ENCODE measurements at places on chromosomes 13 and 19.

- no peak for DNase-seq
Observed at GRCh38 chr13:43333176-43333575, 309.8 kb downstream of the DNAJC15 start.

- no peak for DNase-seq
Observed at GRCh38 chr13:40292536-40292935, 373.9 kb downstream of the FOXO1 start.

DNA sequence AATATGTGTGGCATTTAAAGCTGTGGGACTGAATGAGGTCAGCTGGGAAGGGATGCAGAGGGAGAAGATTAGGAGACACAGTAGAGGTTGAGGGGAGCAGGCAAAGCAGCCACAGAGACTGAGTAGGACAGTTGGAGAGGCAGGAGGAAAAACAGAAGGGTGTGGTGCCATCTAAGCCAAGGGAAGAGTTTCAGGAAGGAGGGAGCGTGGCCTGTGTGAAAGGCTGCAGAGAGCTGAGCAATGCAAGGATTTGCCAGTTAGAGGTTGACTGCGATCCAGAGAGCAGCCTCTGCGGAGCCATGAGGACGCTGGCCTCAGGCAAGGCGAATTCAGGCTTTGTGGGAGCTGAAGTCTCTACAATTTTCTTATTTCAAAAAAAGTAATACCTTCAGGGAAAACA, 28.9 kb downstream of the SOX21 start:
- no peak for DNase-seq

DNA sequence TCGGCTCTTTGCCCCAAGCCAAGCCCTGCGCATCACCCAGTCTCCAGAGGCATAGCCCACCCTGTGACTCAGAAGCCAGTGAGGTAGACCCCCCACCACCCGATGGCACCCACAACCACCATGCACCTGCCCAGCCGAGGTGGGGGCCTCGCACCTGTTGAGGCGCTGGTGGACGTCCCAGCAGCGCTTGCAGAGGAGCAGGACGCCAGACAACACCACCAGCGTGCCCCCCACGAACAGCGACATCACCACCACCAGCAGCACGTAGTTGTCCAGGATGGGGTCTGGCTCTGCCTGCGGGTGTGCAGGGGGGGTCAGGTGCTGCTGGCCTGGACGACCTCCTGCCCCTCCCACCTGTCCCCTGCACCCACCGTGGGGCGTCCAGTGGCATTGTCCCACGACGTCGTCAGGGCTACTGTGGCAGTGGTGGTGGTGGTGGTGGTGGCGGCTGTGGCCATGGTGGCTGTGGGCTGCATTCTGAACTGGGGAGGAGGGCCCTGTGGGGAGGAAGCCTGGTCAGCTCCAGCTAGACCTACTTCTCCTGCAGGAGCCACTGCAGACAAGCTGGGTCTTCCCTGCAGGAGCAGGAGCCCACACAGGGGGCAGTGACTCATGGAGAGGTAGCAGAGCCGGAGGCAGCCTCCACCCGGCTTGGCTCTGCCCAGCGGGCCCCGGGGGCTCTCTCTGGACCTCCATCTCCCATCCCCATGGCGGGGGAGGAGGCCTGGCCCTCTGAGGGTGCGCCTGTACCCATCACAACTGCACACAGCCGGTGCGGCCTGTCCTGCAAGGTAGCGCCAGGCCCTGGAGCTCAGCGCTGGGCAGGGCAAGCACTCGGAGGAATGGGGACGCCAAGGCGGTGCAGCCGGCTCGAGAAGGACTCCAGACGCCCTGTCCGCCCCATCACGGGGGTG, 1.9 kb downstream of the CBARP start:
- DNase-seq, result no peak

- no peak for DNase-seq
Observed at GRCh38 chr13:43374621-43375020, 351.2 kb downstream of the DNAJC15 start.

- no peak for DNase-seq
Observed at GRCh38 chr19:6213696-6214641, 65.8 kb downstream of the MLLT1 start.

GRCh38 chr13:25214491-25215252, 42.6 kb upstream of the AMER2 start:
- no peak for DNase-seq

GRCh38 chr19:15544970-15545369, 36.6 kb downstream of the CYP4F22 start:
- DNase-seq, result no peak

DNA sequence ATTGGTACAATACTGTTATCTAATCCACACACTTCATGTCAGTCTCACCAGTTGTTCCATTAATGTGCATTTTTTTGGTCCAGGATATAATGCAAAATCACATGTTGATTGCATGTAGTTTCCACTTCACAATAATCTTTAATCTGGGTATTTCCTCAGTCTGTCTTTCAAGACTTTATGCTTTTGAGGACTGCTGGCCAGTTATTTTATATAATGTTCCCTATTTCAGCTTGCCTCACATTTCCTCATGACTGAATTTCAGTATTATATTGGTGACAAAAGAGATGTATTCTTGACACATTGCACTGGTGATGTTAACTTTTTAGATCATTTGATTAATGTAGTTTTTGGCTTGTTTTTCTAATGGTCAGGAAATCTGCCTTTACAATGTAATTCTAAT, 368.3 kb downstream of the IRS2 start:
- DNase-seq, result no peak

GRCh38 chr19:48069435-48069834, 25.6 kb upstream of the CABP5 start:
- no peak for DNase-seq

- DNase-seq, result peak; percentile 99
Observed at GRCh38 chr19:44741841-44742329, 6.6 kb upstream of the BCL3 start.

DNA sequence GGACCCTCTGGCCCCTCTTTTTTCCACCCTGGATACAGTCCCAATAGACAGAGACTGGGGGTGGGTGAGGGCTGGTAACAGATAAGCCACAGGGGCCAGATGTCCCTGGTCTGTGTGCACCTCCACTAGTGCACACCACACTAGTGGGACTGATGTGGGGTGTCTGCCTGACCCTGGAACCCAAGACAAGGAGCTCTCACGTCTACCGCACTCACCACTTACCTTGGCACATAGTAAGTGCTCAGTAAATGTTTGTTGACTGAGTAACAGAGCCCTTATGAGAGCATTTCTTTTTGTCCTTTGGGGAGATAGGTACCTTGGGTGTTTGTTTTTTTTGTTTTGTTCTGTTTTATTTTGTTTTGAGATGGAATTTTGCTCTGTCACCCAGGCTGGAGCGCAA, 23.1 kb upstream of the ZNF414 start:
- no peak for DNase-seq

DNA sequence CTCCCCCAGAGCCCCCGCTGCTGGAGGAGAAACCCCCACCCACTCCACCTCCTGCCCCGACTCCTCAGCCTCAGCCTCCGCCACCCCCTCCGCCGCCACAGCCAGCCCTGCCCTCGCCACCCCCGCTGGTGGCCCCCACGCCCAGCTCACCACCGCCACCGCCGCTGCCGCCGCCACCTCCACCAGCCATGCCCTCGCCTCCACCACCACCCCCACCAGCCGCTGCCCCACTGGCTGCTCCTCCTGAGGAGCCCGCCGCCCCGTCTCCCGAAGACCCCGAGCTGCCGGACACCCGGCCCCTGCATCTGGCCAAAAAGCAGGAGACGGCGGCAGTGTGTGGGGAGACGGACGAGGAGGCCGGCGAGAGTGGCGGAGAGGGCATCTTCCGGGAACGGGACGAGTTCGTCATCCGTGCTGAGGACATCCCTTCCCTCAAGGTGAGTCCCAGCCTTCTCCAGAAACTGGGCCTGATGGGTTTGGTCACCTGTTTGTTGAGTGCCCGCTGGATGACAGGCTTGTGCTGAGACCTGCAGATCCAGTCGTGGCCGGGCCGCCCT, 10.6 kb downstream of the PRR12 start:
- DNase-seq, result no peak

DNA sequence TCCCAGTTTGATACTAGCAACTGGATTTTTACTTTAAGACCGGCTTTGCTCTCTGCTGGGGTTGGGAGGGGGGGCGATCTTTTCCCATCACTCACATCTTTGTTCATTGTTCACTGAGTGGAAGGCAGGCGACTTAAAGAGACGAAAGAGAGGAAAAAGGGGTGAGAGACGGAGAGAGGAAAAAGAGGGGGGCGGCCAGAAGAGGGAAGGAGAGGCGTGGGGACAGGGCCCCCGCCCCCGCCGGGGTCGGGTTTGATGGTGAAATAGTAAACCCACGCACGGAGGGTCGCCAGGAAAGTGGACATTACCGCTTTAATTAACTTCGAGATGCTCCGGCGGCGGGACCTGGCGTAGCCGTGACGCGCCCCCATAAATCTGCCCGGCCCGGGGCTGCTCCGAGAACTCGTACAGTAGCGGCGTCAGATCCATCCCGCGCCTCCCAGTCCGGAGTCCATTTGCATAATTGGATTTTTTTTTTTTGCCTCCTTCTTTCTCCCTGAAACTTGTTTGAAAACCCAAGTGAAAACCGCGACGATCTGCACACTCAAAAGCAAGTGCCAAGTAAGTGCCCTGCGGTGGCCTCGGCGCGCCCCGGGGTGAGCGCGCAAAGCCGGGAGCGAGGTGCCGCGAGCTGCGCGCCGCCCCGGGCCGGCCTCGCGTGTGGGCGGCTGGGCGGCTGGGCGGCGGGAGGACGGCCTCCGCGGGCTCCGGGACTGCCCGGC, 143.9 kb upstream of the ZNF536 start:
- no peak for DNase-seq

- no peak for DNase-seq
Observed at GRCh38 chr13:23365652-23366051, 67.8 kb downstream of the SACS start.

DNA sequence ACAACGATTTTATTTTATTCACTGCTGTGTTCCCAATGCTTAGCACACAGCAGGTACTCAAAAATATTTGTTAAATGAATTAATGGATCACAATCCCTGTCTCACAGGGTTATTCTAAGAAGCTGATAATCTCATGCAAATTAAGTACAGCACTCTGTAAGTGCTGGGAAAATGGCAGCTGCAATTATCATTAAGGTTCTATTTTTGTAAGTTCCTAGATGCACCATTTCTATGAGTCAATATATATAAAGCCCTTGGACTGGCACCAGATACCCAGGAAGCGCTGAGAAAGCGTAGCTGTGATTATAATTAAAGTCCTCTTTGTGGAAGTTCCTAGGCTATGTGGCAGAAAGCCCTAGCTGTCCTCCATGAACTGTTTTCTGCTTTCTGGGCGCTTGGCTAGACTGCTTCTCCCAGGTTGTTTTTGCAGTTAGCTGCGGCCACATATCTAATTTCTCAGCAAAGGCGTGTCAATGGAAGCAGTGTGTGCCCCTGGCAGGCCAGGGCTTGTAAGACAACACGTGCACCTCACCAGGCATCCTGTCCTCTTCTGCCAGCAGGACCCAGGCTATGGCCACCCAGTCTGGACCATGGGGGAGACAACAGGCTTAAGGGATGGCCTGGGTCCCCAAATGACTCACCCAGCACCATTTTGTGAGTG, 5.2 kb upstream of the SRRM5 start:
- no peak for DNase-seq

GRCh38 chr13:26222520-26223046, 469 bp upstream of the RNF6 start:
- DNase-seq, result no peak

DNA sequence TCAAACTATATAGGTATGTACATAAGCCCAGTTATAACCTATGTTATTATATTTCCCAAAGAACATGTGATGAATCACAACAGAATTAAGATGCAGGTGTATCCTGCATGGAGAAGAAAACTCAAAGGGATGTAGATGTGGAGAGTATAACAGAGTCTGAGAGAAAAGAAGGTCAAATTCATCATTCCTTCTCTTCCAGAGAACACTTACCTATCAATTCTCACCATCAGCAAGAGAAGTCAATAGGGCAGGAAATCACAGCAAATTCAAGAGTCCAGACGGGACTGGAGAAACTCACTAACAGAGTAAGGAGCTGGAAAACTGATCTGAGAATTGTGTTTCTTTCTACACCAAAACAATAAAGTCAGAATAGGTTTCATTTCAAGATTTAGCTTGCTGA, 28.4 kb downstream of the DIAPH3 start:
- DNase-seq, result no peak

- no peak for DNase-seq
Observed at GRCh38 chr13:95317039-95317989, 16.1 kb upstream of the ABCC4 start.

GRCh38 chr13:20461481-20461859, 64.2 kb downstream of the CRYL1 start:
- DNase-seq, result no peak

DNA sequence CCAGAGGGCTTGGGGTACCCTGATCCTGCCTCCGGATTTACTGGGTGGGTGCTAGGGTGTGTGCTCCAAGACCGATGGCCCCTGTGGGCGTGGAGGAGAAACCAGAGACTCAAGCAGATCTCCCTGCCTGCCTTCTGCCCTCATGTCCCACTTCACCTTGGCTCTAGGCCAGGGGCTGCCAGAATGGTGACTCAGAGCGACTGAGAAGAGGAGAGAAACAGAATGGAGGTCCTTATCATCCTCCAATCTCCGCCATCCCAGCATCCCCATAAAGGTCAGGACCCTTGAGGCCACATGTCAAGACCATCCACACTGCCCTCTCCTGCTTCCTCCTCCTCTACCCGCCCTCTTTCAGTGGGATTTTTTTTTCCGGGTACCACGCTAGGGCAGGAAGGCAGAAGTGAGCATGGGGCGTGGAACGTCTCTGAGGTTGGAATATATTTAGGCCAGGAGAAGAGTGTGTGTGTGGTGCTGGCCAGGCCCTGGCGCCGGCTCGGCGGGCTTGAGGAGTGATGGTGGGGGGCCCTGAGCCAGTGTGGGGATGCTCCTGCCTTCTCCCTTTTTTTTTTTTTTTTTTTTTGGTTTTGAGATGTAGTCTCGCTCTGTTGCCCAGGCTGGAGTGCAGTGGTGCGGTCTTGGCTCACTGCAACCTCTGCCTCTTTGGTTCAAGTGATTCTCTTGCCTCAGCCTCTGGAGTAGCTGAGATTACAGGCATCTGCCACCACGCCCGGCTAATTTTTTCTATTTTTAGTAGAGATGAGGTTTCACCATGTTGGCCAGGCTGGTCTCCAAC, 22.3 kb downstream of the IER2 start:
- DNase-seq, result peak; percentile 91

- no peak for DNase-seq
Observed at GRCh38 chr13:61162636-61163035, 253.0 kb downstream of the PCDH20 start.

GRCh38 chr13:85497652-85498051, 301.6 kb downstream of the SLITRK6 start:
- DNase-seq, result no peak

GRCh38 chr13:106132216-106132615, 403.2 kb downstream of the EFNB2 start:
- no peak for DNase-seq

GRCh38 chr13:81929988-81930387, 1589.1 kb upstream of the SPRY2 start:
- no peak for DNase-seq

DNA sequence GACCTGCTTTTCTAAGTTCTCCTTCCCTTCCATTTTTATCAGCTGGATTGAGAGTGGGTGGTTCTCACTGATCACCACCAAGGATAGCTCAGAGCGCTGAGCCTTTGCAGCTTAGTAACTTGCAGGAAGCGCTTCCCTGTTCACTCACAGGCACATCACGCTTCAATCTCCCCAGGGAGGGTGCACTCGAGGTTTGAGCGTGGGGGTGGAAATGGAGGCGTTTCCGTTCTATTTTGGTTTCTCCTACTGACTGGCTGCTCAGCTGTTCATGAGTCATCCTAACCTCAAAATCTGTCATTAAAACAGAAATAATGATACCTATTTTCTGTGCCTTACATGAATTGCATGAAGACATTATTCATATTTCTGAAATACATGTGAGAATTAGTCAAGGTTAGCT, 292.1 kb downstream of the SPRY2 start:
- DNase-seq, result peak; percentile 96

GRCh38 chr19:6891761-6892385, 4.5 kb downstream of the ADGRE1 start:
- DNase-seq, result no peak

All from tibial artery (tissue), 4 donors.